ENCODE measurements at places on chromosomes 3 and 15.
A peak's percentile ranks its signal among the peaks of the same experiment; 100 is the strongest.

DNA sequence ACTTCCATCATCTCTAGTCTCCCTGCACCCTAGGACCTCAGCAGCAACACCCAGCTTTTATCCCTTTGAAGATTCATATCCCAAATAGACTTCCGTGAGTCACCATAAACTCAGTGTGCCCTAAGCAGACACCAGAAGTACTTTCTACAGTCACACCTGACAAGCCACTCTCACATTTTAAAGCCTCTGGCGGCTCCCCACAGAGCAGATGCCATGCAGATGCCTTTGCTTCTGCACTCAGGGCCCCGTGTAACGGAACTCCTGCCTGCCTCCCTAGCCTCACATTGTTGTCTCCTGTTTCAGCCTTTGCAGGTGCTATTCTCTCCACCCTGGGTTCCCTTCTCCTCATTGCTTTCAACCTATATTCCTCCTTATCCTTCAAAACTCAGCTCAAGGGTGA is 155.5 kb upstream of the SLC24A5 start:
- DNase-seq: no peak

- peak; percentile 84 for DNase-seq
Measured at GRCh38 chr3:61688307-61688984, 127.1 kb downstream of the PTPRG start.

GRCh38 chr3:46080124-46080968 is 53.1 kb upstream of the XCR1 start:
- DNase-seq: peak; percentile 19

GRCh38 chr3:80187981-80188380 is 420.2 kb upstream of the ROBO1 start:
- DNase-seq: no peak

- DNase-seq: no peak
Measured at GRCh38 chr3:9473496-9474065, 76.2 kb downstream of the SETD5 start.

DNA sequence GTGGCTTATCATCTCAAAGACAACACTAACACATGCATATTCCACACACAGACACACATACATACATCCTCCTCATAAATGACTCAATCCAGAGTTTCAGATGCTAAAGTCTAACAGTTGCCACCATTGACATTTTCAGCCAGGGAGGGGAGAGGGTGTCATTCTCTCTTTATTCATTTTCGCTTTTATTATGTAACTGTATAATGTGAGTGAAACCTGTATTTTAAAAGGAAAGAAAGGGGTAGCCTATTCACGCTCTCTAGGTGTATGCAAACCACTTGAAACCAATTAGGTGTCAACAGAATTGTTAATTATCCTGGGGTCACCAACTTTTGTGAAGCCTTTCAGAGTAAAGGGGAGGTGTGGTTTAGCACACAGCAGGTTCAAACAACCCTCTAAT is 1282.9 kb downstream of the ROBO2 start:
- DNase-seq: no peak

GRCh38 chr15:28955993-28956421 is 70.2 kb downstream of the APBA2 start:
- no peak for DNase-seq

- no peak for DNase-seq
Measured at GRCh38 chr3:43180027-43180426, 74.1 kb upstream of the POMGNT2 start.

DNA sequence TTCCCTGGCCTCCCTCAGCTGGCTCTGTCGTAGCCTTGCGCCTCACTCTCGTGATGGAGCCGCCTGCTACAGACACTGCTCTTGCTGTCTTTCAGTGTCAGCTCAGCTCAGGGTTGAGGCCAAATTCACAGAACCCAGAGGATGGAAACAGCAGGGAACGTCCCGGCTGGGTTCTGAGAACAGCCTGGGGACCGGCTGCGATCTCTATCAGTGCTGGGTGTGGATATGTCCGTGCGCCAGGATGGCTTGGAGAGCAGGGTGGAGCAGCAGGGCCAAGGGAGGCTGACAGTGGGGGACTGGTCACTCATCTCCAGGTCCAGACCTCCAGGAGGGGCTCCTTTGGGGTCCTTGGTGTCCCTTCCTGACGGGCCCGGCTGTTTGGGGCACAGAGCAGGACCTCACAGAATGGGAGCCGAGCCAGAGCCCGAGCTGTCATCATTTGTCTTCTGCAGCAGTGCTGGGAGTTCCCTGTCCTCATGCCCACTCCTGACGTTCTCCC is 18.4 kb downstream of the KLF15 start:
- DNase-seq: no peak

DNA sequence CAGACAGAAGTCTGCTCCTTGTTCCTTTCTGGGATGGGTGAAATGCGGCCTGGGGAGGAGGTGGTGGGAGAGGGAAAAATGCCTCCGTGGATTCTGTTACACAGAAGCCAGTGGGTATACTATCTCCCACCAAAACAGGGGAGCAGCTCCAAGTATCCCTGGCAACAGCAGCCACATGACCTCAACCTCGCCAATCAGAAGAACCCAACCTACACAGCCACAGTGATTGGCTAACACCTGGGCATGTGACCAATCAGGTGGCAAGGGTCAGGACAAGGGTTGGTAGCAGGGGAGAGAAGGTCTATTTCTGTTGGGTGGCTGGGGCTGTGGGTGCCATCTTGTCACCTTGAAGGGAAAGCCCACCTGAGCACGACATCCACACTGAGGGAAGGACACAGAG is 9.1 kb upstream of the ACAD9 start:
- DNase-seq: no peak

DNA sequence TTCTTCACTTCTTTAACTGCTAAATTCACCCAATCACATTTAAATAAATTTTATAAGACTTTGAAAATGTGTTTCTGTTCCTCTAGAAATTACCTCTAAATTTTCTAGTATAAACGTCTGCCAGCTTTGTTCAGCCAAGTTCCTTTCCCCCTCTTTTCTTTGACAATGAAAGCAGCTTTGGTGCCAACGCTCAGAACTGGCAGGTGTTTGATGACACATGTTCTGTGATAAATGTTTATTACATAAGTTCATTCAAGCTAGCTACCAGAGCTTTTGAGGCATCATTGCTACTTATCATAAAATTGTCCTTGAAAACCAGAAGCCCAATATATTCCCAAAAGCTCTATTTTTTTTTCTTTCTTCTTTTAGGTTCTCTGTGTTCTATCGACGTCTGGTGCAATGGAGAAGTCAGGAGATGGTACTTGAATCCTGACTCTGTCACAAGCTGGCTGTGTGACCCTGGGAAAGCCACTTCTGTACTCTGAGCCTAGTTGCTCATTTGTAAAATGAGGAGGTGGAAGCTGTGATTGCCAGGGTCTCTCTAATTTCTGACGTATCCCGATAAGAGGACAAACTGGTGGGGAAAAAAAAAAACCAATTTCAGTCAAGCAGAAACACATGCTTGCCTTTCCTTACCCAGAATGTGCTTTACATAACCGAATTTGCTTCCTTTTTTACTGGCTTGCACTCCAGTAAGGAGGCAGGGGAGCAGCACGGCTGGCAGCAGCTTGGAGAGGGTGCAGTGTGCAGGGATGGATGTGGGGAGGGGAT is 187.1 kb upstream of the LPP start:
- no peak for DNase-seq

- no peak for DNase-seq
Measured at GRCh38 chr3:88742674-88743507, 364.5 kb upstream of the EPHA3 start.

GRCh38 chr3:186940967-186941366 is 10.6 kb downstream of the ST6GAL1 start:
- DNase-seq: no peak

- no peak for DNase-seq
Measured at GRCh38 chr3:156678197-156678596, 3.8 kb downstream of the TIPARP start.

DNA sequence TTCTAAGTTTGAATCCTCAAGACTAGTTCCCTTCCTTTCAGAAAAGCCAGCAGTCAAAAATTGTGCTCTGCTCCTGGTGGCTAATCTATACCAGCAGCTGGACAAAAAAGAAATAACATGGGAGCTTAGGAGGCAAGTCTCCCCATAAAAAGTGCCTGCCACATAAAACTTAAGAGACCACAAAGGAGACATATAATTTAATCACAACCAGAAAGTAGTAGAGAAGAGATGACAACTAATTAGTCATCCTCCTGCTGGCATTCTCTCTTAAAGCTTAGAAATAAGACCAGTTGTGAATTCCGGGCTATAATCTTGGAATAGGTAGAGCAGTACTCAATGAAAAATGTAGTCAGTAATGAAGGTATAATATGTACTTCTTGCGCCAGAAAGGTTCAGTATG is 20.2 kb upstream of the IMPG2 start:
- DNase-seq: no peak

- peak; percentile 82 for DNase-seq
Measured at GRCh38 chr15:27679731-27680471, 419.2 kb downstream of the OCA2 start.

- no peak for DNase-seq
Measured at GRCh38 chr15:68880382-68880781, 49.9 kb upstream of the SPESP1 start.

DNA sequence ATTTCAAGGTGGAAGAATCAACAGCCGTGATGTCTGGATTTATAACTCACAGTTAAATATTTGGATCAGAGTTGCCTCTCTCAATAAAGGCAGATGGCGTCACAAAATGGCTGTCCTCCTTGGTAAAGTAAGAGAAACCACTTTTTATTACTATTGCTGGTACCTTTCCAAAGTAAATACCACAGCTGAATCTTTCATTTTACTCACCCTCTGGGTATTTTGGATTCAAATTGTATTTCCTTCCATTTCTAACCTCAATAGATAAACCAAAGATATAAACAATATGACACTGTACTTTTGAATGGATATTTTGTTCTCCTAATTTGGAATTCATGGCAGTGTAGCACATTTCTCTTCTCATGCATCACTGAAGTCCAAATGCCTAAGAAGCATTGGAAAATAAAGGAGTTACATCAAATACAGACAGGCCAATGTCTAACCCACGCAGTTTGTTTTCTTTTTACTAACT is 29.5 kb downstream of the KLHL24 start:
- DNase-seq: peak; percentile 42

GRCh38 chr3:5678248-5678647 is 490.7 kb downstream of the EDEM1 start:
- DNase-seq: no peak

DNA sequence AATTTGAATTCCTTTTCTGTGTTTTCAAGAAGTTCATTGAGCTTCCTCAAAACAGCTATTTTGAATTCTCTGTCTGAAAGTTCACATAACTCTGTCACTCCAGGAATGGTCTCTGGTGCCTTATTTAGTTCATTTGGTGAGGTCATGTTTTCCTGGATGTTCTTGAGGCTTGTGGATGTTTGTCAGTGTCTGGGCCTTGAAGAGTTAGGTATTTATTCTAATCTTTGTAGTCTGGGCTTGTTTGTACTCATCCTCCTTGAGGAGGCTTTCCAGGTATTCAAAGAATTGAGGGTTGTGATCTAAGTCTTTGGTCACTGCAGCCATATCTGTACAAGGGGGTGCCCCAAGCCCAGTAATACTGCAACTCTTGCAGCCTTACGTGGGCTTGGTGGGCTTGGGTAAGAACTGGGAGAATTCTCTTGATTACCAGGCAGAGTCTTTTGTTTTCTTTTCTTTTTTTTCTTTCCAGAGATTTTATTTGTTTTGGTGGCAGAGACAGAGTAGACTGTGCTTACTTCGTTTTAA is 19.3 kb upstream of the CCNDBP1 start:
- DNase-seq: no peak

- DNase-seq: no peak
Measured at GRCh38 chr3:119664850-119665379, 4.5 kb upstream of the POPDC2 start.

GRCh38 chr15:77400258-77400657 is 19.6 kb downstream of the PEAK1 start:
- no peak for DNase-seq

DNA sequence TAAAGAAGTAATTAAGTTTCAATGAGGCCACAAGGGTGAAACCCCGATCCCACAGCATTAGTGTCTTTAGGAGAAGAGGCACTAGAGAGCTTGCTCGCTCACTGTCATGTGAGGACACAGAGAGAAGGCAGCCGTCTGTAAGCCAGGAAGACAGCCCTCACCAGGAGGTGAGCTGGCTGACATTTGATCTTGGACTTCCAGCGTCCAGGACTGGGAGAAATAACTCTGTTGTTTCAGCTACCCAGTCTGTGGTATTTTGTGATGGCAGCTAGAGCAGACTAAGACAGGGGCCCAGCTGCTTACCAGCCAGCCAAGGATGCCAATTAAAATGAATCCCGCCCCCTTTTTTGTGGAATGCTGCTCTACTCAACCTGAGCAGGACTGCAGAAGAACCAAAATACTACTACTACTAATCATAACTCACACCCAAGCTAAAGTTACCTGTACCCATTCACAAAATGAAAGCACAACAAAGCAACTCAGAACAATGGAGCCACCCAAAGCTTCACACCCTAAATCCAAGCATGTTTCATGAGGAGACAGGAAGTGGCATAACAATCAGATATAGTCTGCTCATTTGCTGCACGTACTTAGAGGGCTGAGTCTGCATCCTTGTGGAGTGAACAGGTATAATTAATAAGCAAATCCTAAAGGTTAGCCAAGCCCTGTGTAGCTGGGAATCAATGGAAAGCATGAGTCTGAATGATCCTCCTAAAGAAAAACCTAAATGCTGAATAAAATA is 35.6 kb upstream of the RHCG start:
- DNase-seq: no peak
